ENCODE measurements at places on chromosomes 5 and 9. TPM values are rescaled to one million over a fixed set of nuclear protein-coding genes. Genes with fewer than 3 reads are reported as not detected.
A peak's percentile ranks its signal among the peaks of the same experiment; 100 is the strongest.

The S100Z gene
- total RNA-seq: not detected

The PCDHGB6 gene
- 0.23 TPM for total RNA-seq

The ZMAT2 gene
- total RNA-seq: 62.2 TPM

The INSYN2B gene
- total RNA-seq: 0.28 TPM

The PCSK5 gene
- total RNA-seq: 0.21 TPM

The PCDHGC5 gene
- 0.36 TPM for total RNA-seq

The ISCA1 gene
- 19.9 TPM for total RNA-seq

DNA sequence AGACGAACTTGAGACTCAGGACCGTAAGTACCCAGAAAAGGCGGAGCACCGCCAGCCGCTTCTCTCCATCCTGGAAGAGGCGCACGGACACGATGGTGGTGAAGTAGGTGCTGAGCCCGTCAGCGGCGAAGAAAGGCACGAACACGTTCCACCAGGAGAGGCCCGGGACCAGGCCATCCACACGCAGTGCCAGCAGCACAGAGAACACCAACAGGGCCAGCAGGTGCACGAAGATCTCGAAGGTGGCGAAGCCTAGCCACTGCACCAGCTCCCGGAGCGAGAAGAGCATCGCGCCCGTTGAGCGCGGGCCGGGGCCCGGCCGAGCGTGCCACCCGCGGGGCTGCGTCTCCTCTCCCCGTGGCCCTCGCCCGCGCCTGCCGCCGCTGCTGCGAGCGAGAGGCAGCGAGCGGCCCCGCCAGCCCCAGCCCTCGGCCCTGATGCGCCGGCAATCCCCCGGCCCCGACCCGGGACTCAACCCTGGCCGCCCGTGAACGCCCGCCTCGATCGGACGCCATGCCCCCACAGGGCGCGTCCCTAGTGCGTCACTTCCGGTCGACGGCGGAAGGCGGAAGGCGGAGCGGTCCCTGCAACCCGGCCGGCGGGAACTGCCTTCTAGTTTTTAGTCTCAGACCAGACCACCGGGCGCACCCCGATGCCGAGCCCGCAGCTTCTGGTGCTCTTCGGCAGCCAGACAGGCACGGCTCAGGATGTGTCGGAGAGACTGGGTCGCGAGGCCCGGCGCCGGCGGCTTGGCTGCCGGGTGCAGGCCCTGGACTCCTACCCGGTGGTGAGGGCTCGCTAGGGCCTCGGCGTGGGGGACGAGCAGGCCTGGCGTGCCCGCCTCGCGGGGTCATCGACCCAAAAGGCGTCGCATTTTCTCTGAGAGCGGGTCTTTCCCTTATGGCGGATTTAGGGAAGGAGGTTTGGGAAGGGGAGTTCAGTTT is at the start of the genes NDOR1 and TMEM203:
NDOR1 (plus strand) TSS at position 575 of the 944 bp plus-strand sequence; CDS start at position 653, 78 bp downstream.
TMEM203 (minus strand) TSS at position 523 of the 944 bp plus-strand sequence; CDS start at position 289, 234 bp downstream.
- H3K4me3 ChIP-seq: peak within 1 kb of the TSS; percentile 84
- peaks cover 22% of the 10 kb centered on the region for H3K4me1 ChIP-seq
- peaks cover 2% of the 10 kb centered on the region for H3K36me3 ChIP-seq
- H3K27me3 ChIP-seq: no peaks in the 10 kb centered on the region
- DNase-seq: no peak

DNA sequence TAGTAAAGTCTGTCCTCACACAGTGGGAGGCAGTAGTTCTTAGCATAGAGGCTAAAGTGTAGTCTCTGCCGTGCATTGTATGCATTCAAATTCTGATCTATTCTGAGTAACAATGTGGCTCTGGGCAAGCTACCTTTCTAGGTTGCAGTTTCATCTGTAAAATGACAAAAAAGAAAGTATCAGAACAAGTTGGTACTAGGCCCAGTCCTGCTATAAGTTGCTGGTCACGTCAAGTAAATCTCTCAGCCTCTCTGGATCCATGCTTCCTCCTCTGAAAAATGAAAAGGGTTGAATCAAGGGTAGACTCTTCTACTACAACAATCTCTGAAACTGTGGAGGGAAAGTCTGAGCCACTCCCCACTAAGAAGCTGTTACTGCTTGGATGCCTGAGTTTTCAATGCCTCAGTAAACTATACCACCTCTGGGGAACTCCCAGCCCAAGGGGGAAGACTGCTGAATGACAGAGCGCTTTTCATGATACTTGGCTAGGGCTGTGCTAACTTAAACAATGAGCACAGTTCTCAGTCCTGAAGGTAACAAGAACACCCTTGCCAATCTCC is 34.5 kb upstream of the SPARC start:
- no peak overlapping the region for H3K4me3 ChIP-seq
- H3K36me3 ChIP-seq: no peaks in the 10 kb centered on the region
- DNase-seq: no peak
- no peaks in the 10 kb centered on the region for H3K27me3 ChIP-seq
- peaks cover 14% of the 10 kb centered on the region for H3K4me1 ChIP-seq

DNA sequence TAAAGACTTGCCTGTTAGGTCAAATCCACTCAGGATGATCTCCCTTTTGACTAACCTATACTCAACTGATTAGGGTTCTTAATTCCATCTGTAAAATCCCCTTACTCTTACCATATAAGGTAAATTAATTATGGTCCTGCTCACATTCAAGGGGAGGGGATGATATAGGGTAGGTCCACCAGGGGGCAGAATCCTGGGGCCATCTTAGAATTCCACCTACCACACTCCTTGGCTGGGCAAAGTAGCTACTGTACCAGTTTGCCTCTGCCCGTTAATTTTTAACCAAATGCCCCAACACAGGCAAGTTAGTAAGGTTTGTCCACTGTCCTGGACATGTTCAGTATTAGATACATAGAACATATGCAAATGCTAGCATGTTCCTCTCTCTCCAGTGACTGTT is 262.4 kb downstream of the SEMA5A start:
- no peaks in the 10 kb centered on the region for H3K27me3 ChIP-seq
- no peak for DNase-seq
- H3K4me3 ChIP-seq: no peak overlapping the region
- no peak overlapping the region for H3K27ac ChIP-seq
- H3K36me3 ChIP-seq: no peaks in the 10 kb centered on the region
